Pancreas (tissue), 10 donors: ENCODE measurements at places on chromosomes 5 and 9.

- no peak for DNase-seq
These were observed 1139.1 kb upstream of the SEMA6A start for GRCh38 chr5:117713585-117714198.

- no peak for DNase-seq
These were observed 10.4 kb upstream of the ALDH1B1 start for GRCh38 chr9:38382141-38382540.

- no peak for DNase-seq
These were observed 7.1 kb upstream of the IFNA6 start for GRCh38 chr9:21357479-21358460.

GRCh38 chr9:24451346-24451745 lies 94.4 kb downstream of the IZUMO3 start:
- no peak for DNase-seq

GRCh38 chr5:136053336-136054141 lies 24.8 kb downstream of the TGFBI start:
- DNase-seq = no peak

DNA sequence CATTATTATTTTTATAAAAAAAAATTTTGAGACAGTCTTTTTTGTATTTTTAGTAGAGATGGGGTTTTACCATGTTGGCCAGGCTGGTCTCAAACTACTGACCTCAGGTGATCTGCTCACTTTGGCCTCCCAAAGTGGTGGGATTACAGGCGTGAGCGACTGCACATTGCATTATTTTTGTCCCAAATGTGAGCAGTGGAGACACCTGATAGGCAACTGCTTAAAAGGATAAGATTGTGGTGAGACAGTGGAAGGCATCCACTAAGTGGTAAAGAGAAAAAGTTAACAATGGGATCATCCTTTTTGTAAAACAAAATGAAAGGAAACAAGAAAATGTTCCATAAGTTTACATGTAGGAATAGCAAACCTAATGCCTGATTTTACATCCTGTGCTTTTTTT lies 2.0 kb upstream of the CENPH start:
- no peak for DNase-seq

- DNase-seq = no peak
These were observed 533.3 kb downstream of the LRRC70 start for GRCh38 chr5:63111891-63112290.

- DNase-seq = no peak
These were observed 7.0 kb upstream of the NDST1 start for GRCh38 chr5:150500905-150501304.

DNA sequence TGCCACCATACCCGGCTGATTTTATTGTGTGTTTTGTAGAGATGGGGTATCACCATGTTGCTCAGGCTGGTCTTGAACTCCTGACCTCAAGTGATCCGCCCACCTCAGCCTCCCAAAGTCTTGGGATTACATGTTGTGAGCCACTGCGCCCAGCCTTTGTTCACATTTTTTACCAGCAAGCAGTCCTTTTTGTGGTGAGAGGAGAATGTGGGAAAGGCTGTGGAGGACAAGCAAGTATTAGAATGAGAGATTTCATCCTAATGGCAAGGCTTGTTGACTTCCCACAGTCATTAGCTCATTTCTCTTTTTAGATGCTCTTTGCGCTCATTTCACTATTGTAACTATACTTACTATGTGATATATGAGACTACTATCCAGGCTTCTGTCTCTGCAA lies 6.1 kb downstream of the IL31RA start:
- DNase-seq = no peak

GRCh38 chr9:10876333-10876732 lies 263.5 kb upstream of the PTPRD start:
- no peak for DNase-seq

- DNase-seq = no peak
These were observed 35.8 kb downstream of the PIK3R1 start for GRCh38 chr5:68251386-68251785.

GRCh38 chr5:38079620-38080402 lies 178.5 kb upstream of the EGFLAM start:
- DNase-seq = no peak

DNA sequence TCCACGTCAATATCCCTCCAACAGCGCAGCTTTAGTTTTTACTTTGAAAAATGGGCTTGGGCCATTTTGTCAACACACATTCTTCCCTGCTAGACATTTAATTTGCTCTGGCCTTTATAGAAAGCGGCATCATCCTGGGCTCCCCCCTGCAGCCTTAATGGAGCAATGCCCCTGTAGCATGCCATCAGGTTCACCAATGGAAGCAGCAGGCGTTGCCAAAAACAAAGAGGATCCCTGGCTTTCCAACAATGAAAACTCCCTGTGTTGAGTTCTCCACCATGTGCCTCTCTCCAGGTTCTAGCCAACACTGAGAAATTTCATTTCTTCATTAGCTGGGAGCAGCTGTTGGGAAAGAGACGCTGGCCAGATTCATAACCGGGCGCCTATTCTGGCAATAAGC lies 139.5 kb downstream of the ZNF622 start:
- no peak for DNase-seq

- DNase-seq = no peak
These were observed 125.9 kb downstream of the APBA1 start for GRCh38 chr9:69546265-69546664.

DNA sequence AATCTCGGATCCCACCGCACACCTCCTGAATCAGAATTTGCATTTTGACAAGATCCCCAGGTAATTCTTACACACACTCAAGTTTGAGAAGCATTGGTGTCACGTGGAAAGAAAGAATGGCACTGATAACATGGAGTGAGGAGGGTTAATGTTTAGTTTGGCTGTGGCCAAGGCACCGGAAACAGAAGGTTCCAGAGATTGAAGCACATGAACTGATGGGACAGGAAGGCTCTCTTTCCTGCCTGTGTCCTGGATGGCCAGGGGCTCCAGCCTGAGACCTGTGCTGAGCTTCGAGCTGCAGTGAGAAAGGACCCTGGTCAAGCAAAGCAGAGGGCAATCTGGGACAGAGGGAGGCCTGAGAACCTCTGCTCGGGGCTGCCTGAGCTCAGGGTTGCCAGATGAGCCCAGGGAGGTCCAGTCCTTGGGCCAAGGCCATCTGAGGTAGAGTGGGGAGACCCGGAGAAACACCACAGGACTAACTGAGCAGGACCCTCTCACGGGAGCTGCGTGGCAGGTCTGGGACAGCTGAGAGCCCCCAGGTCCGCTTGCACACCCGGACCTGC lies 27.3 kb downstream of the AFAP1L1 start:
- no peak for DNase-seq

DNA sequence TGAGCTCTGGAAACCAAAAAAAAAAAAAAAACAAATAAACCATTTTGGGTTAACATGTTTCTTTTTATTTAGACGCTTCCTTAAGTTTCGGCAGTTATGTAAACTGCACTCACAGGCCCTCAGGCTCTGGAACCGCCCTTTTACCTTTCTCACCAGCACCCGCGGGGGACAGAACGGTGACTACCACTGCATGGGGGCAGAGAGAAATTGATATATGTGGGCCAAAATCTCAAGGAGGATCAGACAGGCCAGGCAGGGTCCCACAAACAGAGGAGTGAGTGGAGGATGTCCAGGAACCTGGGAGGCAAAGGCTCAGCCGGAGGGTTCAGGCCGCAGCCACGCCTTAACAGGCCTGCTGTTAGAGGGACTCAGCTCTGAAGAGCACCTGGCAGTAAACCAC lies 54.4 kb downstream of the IRX2 start:
- DNase-seq = no peak

DNA sequence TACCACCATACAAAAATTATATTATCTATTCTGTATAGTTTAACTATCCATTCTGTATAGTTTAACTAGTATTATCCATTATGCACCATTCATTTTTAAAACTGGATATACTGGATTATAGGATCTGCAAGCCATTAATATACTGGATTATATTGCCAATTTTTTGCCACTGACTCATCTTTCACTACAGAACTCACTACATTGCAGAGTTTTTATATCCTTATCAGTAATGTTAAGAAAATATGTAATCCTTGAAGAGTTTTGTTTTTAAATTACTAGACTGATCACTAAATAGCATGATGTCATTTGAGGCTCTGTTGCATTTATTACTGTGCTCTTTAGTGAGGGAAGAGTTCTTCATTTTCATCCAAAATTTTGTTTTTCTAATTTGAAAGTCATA lies 109.8 kb upstream of the SNX2 start:
- DNase-seq = no peak

DNA sequence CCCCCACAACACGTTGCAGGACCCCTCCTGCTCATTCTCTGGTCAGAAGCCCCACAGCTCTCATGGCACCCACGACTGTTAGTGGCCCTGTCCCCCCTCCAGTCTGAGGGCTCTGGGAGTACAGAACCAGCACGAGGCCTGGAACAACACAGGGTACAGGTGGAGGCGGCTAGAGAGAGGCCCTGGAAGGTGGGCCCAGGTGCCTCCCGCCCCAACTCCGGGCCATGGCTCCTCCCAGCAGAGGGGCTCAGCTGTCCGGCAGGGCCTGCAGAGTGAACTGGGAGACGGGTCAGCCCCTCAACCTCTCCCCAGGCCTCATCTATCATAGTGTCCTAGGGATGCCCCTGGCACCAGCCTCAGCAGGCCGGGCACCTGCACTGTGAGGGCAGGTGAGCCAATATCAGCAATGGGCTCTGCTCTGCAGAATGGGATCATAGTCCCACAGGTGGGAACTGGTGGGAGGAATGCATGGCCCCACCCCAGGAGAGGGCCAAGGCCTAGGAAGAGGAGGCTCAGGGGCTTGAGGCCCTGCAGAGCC lies 58.6 kb downstream of the BARX1 start:
- DNase-seq = peak; percentile 5

DNA sequence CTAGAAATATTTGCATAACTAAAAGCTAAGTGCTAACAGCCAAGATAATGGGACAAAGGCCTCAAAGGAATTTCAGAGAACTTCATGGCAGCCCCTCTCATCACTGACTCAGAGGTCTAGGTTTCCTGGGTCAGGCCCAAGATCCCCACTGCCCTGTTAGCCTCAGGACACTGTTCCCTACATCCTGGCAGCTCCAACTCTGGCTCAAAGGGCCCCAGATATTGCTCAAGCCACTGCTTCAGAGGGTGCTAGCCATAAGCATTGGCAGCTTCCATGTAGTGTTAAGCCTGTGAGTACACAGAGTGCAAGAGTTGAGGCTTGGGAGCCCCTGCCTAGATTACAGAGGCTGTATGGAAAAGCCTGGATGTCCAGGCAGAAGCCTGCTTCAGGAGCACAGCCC lies 998.1 kb downstream of the TLE1 start:
- DNase-seq = no peak

GRCh38 chr9:37752642-37753488 lies 740 bp upstream of the TRMT10B start:
- no peak for DNase-seq

DNA sequence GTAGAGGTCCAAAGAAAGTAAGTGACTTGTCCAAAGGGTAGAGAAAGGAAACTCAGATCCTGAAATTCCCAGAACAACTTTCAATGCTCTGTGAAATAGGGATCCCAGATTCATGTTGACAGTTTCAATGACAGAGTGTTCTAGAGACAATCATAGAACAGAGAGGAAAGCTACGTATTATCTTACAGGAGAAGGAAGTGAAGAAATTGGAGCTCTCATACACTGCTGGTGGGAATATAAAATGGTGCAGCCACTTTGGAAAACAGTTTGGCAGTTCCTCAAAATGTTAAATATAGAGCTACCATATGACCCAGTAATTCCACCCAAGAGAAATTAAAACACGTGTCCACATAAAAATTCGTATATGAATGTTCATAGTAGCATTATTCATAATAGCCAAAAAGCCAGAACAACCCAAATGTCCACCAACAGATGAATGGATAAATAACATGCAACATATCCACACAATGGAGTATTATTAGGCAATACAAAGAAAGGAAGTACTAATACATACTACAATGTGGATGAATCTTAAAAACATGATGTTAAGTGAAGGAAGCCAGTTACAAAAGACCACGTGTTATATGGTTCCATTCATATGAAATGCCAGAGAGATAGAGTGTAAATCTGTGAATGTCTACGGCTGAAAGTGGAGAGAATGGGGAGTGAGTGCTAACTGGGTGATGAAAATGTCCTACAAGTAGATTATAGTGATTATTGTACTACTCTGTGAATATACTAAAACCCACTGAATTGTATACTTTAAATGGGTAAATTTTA lies 197.1 kb downstream of the NTRK2 start:
- no peak for DNase-seq

GRCh38 chr9:133576031-133576874 lies 32.9 kb downstream of the FAM163B start:
- no peak for DNase-seq

DNA sequence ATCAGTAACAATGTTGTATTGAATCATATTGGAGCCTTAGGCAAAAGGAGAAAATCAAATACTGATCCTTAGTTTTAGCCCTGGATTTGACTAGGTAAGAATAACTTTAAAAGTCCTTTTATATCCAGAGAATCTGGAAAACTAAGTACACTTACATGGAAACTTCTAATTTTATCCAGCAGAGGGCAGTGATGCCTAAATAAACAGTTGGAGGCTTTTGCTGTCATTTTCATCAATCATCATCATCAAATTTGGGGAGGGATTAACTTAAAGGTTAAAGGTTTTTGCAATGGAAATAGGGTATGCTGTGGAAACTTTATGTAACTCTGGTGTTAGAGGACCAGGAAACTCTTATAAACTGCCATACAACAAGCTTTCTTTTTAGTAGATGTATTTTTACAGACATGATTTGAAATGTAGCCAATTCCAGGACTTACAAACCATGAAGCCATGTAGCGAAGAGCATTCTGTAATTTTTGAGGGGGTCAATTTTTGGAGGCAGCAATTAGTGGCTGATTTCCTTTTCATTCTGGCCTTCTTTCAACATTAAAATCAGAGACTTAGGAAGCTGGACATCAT lies 112.7 kb downstream of the OSTF1 start:
- DNase-seq = no peak

GRCh38 chr5:151107084-151107483 lies 26.2 kb upstream of the TNIP1 start:
- no peak for DNase-seq

GRCh38 chr9:482739-483138 lies 268.1 kb downstream of the DOCK8 start:
- DNase-seq = no peak

DNA sequence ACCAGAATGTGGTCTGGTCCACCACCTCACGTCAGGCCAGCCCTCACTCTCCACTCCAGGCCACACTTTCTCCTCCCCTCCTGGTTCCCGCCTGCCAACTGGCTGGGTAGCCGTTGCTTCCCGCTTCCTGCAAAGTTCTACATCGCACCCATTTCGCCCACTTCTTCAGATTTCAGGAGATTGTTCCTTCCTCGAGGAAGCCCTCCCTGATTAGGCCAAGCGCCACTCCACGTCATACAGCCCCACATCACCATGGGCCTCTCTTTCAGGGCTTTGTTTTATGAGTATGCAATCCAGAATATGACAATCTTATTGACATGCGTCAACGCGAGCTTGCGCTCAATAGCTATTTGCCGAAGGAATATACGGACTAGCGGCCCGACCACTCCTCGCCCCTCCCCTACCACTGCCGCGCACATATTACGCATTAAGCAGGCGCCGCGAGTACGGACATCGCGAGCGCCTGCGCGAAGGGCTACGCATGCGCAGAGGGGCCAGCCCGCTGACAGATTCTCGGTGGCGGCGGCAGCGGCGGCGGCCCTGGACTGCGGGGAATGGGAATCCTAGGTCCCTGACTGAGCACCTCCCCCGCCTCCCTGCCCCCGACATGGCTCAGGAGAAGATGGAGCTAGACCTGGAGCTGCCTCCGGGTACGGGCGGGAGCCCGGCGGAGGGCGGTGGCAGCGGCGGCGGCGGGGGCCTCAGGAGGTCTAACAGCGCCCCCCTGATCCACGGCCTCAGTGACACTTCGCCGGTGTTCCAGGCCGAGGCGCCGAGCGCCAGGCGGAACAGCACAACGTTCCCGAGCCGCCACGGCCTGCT lies 74.7 kb downstream of the PIP5K1B start:
- DNase-seq = peak; percentile 92
